ENCODE measurements at places on chromosomes 2 and 18. TPM values are rescaled to one million over a fixed set of nuclear protein-coding genes. Genes with fewer than 3 reads are reported as not detected.

ALK gene
- total RNA-seq: not detected

STEAP3 gene
- total RNA-seq: 90.5 TPM

PLEKHA3 gene
- 6.3 TPM for total RNA-seq

MEX3C gene
- total RNA-seq: 37.5 TPM

NCKAP5 gene
- 0.37 TPM for total RNA-seq

SALL3 gene
- not detected for total RNA-seq

PSMA8 gene
- not detected for total RNA-seq

DNAJC5G gene
- not detected for total RNA-seq

MOB1A gene
- total RNA-seq: 88.6 TPM

KLF11 gene
- total RNA-seq: 7.4 TPM

RABL2A gene
- 13.9 TPM for total RNA-seq

CCDC85A gene
- total RNA-seq: 0.73 TPM

POTEC gene
- total RNA-seq: not detected

GREB1L gene
- total RNA-seq: 1.8 TPM

PLEK gene
- not detected for total RNA-seq

TGFA gene
- not detected for total RNA-seq

POTEI gene
- not detected for total RNA-seq

LYPD6 gene
- total RNA-seq: under 0.01 TPM

UGT1A6 gene
- total RNA-seq: not detected

TDRD15 gene
- not detected for total RNA-seq

RPE gene
- 71.9 TPM for total RNA-seq

POTEJ gene
- total RNA-seq: not detected

ANTXR1 gene
- total RNA-seq: 29.5 TPM

CFAP65 gene
- 0.20 TPM for total RNA-seq

TCF7L1 gene
- total RNA-seq: 2.2 TPM

PSTPIP2 gene
- total RNA-seq: 3.5 TPM

FIGN gene
- total RNA-seq: 1.1 TPM

SPATA3 gene
- total RNA-seq: not detected

G6PC2 gene
- total RNA-seq: not detected

NT5DC4 gene
- not detected for total RNA-seq

CDK5R2 gene
- total RNA-seq: not detected

SPC25 gene
- total RNA-seq: 5.1 TPM

B3GNT2 gene
- total RNA-seq: 13.1 TPM

NEU2 gene
- total RNA-seq: not detected

ANKRD62 gene
- total RNA-seq: not detected

MDH1B gene
- 0.37 TPM for total RNA-seq

AOX1 gene
- total RNA-seq: 229 TPM

KCNG2 gene
- not detected for total RNA-seq

QPCT gene
- total RNA-seq: 6.5 TPM

FBXO48 gene
- 0.37 TPM for total RNA-seq

HNMT gene
- 23.3 TPM for total RNA-seq

PDCL3 gene
- total RNA-seq: 12.5 TPM

IL37 gene
- not detected for total RNA-seq

ANO7 gene
- 0.78 TPM for total RNA-seq

CYBRD1 gene
- total RNA-seq: 100 TPM

TUBB8B gene
- total RNA-seq: not detected

ALLC gene
- not detected for total RNA-seq

SERPINB5 gene
- not detected for total RNA-seq

ANKRD53 gene
- total RNA-seq: 0.39 TPM

CCDC74B gene
- total RNA-seq: 2.2 TPM

MPP4 gene
- total RNA-seq: 2.6 TPM

UGT1A1 gene
- total RNA-seq: not detected

PTH2R gene
- total RNA-seq: 0.37 TPM

STPG4 gene
- total RNA-seq: 0.20 TPM

TNFAIP6 gene
- 23.5 TPM for total RNA-seq

IMP4 gene
- 116 TPM for total RNA-seq

Measured in subcutaneous preadipocyte (primary cell).